ENCODE measurements at places on chromosomes 6 and 20. TPM values are rescaled to one million over a fixed set of nuclear protein-coding genes. Genes with fewer than 3 reads are reported as not detected.

GRCh38 chr20:19888269-19888671 lies 128.9 kb upstream of the NAA20 start:
- no peak for DNase-seq

- no peak for DNase-seq
Measured at GRCh38 chr20:58196402-58197184, 31.9 kb downstream of the ANKRD60 start.

DNA sequence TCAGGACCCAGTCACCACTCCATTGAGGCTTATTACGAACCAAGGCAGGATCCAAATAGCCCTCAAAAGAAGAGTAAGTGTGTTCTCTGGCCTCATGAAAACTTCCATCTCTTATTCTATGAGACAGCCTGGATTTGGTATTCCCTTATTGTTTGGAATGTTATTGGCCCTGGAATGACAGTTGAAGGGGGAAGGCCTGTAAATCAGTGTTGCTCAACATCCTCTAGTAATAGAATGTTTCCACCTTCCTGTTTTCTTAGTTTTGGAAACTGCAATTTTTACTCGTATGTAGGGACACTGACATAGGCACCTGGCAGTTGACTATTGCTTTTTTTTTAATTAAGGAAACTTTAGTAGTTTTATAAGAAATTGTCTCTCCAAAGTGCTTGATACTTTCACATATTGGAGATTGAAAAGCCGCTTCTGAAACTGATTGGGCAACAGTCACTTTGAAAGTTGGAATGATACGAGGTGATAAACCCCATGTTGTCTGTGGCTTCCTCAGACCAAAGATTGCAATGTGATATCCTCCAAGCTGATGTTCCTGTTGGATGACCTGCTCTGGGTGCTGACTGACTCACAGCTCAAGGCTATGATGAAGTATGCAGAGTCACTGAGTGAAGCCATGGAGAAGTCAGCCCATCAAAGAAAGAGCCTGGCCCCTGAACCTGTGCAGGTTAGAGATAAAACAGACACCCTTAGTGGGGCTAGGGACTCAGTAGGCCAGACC lies 43.1 kb downstream of the BLTP3A start:
- DNase-seq, result no peak

DNA sequence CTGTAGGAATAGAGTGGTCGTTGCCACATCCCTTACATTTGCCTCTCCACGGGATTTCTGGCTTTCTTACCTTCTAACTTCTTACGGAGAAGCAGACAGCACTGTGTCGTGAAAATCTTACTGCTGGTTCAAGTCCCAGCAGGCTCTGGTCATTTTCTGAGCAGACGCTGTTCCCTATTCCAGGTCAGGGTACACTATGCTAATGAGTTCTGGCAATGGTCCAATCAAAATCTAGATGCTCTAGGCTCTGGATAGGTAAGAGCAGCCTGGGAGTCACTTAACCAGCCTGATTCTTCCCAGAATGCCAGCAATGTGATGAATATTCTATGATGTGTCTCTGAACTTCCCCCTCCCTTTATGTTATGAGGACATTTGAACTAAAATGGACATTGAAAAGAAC lies at the start of gene GCM1:
GCM1 (minus strand) TSS at position 158 of the 400 bp plus-strand sequence. CDS start 3,209 bp downstream, outside the sequence.
- no peak for DNase-seq

- DNase-seq, result no peak
Measured at GRCh38 chr6:48994811-48995210, 468.2 kb downstream of the MMUT start.

DNA sequence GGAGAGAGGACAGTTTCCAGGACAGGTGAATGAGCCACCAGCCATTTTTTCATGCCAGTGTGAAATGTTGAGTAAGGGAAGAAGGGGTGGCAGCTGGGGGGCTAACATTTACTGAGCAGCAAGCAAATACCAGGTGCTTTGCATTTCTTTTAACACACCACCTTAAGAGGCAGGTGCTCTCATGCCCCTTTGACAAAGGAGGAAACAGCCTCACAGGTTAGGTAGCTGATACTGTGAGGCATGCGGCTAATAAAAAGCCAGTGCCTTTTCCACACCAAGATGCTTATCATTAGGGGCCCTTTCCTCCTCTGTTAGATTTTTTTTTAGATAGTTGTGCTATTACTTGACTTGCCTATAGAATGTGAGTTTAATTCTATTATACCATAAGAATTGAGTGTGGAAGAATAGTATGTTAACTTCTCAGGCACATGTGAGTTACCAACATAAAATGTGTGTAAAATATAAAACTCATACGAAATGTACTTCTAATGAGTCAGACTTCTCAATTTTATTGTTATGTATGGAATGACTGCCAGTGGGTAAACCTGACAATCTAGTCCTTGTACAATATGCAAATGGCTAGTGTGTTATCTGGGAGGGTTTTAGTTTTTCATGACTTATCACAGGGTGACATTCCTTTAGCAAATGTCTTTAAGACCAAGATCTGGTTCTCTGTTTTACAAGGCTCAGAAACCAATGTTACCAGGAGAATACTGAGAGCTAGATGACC lies 260.0 kb downstream of the TMEM242 start:
- DNase-seq, result no peak

DNA sequence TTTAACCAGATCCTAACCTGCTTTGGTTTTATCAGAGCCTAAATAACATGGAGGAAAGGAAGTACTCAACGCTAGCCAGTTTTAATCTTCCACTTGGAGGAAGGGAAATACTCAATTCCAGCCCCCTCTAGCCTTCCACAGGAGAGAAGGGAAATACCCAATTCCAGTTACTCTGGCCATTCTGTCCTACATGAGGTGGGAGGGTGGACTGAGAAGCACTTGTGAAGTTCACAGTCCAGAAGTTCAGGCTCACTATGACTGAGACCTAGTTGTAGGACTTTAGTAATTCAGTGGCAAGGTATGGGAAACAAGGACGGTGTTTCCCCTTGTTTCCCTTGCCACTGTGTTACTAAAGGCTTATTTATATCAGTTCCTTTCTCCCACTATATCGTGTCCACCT lies 672.0 kb downstream of the RFPL4B start:
- DNase-seq, result no peak

DNA sequence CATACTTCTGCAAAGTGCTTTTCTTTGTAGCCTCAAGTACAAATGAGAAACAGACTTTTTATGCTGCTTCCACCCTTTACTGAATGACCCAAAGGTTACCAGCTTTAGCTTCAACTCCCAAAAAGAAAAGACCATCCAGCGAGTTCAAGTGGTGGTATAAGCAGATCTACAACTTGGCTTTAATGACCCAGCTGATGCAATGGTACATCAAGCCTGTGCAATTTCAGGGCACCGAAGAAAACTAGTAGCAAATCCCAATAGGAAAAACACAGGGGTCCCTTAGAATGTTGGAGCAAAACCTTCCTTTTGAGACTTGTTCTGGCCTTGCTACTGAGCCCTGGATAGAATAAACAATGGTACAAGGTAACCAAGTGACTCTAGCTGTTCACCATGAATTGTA lies 33.8 kb downstream of the STX7 start:
- no peak for DNase-seq

DNA sequence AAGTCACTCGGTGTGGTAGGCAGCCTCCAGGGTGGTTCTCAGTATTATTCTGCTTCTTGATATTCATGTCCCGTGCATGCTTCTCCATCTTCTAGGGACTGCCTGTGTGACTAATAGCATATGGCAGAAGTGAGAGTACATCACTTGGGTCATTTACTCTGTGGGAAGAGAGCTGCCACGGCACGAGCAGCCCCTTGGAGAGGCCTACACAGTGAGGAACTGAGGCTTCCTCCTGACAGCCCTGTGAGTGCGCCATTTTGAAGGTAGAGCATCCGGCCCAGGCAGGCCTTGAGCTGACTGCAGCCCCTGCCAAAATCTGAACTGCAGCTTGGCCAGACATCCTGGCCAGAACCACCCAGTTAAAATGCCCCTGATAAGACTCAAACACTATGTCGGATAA lies 17.3 kb upstream of the MCUR1 start:
- no peak for DNase-seq

- no peak for DNase-seq
Measured at GRCh38 chr6:42520786-42521607, 42.8 kb upstream of the UBR2 start.

DNA sequence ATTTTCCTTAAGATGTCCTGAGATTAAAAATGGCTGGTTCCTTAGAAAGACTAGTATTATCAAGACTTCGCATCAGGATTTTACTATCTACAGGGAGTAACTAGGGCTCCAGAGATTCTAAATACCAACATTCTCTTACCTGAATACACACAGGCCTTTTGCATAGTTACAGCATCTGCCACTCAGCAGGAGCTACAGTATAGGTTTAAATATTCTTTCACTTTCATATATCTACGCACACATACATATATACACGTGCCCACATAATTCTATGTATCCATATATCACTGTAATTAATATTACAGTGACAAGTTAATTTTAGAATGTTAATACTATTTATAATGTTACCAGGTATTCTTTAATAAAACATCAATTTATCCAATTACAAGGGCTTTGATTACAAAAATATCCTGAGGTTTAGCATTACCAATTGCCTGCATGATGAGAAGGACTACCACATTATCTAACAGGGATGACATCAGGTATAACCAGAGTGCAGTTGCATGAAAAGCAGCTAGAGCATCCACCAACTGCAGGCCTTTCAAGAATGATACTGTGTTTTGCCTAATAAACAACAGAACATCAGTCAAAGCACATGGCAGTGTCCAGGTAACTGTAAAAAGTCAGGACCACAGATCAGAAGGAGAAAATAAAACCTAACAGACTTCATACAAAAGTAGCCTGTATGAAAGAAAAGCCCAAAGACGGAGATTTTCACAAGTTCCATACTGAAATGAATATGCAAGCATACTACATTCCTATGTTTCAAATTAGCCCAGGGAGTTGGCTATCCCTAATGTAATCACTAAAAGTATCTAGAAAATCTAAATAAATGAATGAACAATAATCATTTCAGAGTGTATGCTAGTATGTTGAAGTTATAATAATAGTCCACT lies 268.7 kb downstream of the PTPRK start:
- DNase-seq, result no peak

GRCh38 chr6:81985191-81985590 lies 232.7 kb upstream of the TENT5A start:
- no peak for DNase-seq

DNA sequence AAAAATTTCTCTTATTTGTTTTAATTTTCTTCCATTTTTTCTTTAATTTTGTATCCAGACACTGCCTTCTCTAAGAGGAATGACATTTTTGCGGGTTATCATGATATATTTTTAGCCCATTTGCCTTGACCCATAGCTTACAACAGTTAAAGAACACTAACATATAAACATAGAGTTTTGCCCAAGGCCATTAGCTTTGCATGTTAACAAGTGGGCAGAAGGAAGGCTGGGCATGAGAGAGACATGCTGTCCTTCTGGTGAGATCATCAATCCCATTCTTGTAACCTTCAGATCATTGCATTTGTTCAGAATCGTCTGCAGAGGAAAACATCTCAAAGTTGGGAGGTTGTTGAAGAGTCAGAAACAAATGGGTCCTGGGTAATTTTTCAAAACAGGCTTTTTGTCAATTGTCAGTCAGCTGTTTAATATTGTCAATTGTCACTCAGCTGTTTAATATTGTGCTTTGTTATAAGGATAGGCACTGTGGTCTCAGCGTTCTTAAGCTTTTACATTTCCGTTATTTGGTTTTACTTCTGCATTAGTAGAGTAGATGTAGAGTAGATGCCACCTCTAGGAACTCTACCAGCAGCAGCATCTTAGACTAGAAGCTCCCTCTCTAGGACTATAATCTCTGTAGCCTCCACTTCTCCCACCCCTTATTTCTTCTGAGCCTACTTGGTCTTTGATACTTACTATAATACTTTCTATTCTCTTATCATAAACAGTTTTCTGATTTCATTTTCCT lies 243.1 kb downstream of the ESR1 start:
- DNase-seq, result no peak

DNA sequence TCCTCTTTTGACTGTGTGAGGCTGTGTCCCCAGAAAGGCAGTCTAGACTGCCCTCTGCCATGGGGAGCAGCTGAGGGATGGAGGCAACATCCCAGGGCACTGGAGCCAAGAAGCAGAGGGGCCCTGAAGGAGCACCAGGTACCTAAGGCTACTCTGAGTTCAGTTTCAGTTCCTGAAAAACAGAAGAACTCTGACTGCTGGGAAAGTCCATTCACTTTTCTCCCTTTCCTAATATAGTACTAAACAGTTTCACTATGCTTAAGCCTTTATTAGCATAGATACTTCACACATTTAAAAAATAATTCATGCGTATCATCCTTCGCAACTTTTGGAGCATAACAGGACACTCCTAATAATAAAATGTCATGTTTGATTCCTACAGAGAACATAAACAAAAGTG lies 130.0 kb downstream of the FOXC1 start:
- DNase-seq, result no peak

GRCh38 chr6:43981363-43981990 lies 145.8 kb downstream of the MRPL14 start:
- no peak for DNase-seq

GRCh38 chr6:128327890-128328289 lies 192.5 kb downstream of the PTPRK start:
- DNase-seq, result peak; percentile 37

DNA sequence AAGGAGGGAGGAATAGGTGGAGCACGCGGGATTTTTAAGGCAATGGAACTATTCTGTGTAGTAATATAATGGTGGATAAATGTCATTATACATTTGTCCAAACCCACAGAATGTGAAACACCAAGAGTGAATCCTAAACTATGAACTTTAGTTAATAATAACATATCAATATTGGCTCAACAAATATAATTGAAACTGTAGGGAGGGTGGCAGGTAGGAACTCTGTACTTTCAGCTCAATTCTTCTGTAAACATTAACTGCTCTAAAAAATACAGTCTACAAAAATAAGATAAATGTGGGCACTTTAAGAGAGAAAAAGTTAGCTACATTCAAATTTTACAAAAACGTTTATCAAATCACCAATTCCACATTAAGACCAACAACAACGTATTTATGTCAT lies 136.7 kb upstream of the RUNX2 start:
- DNase-seq, result no peak

DNA sequence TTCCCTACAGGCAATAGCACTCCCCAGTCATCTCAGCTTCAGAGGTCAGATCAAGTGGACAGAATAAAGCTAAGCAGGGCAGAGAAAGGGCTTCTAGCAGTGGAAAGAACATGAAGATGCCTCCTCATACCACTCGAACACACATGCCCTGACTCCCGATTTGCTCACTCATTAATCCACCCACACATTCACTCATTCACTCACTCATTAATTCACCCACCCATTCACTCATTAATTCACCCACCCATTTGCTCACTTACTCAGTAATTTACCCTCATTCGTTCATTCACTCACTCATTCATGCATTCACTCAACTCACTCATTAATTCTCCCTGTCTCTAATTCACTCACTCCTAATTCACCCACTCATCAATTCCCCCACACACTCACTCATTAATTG lies 43.9 kb downstream of the HNF4A start:
- no peak for DNase-seq

Gene TSHZ2
- 6.0 TPM for polyA plus RNA-seq

Gene POU3F2
- polyA plus RNA-seq, result not detected

Gene PDE10A
- not detected for polyA plus RNA-seq

Gene MAFB
- not detected for polyA plus RNA-seq

Gene IMPG1
- not detected for polyA plus RNA-seq

Gene MICB
- polyA plus RNA-seq, result 4.7 TPM

Gene SIRPB2
- 0.07 TPM for polyA plus RNA-seq

Gene TMEM244
- polyA plus RNA-seq, result not detected

Gene IL17A
- polyA plus RNA-seq, result not detected

Gene STK4
- polyA plus RNA-seq, result 241 TPM

Gene MUC21
- not detected for polyA plus RNA-seq

Gene TEAD3
- polyA plus RNA-seq, result 0.10 TPM

Gene TSBP1
- not detected for polyA plus RNA-seq

Gene SIRPA
- not detected for polyA plus RNA-seq

All from naive thymus-derived CD4-positive, alpha-beta T cell (primary cell).